ENCODE measurements at places on chromosomes 4 and X. TPM values are rescaled to one million over a fixed set of nuclear protein-coding genes. Genes with fewer than 3 reads are reported as not detected.

Gene CPLX1
- not detected for total RNA-seq

Gene WNK3
- total RNA-seq = 0.13 TPM

Gene PPEF2
- 0.33 TPM for total RNA-seq

Gene GAGE12J
- not detected for total RNA-seq

Gene DTHD1
- total RNA-seq = 67.0 TPM

Gene ATP1B4
- not detected for total RNA-seq

GRCh38 chr4:40256329-40256728 lies 59.5 kb downstream of the RHOH start:
- no peaks in the 10 kb centered on the region for H3K27me3 ChIP-seq
- no peak overlapping the region for H3K4me3 ChIP-seq
- DNase-seq = no peak
- no peak overlapping the region for H3K27ac ChIP-seq
- H3K36me3 ChIP-seq = no peaks in the 10 kb centered on the region

GRCh38 chrX:132694382-132694781 lies 205.5 kb upstream of the MBNL3 start:
- H3K4me3 ChIP-seq = no peak overlapping the region
- no peak for DNase-seq
- no peak overlapping the region for H3K27ac ChIP-seq
- peaks cover 13% of the 10 kb centered on the region for H3K4me1 ChIP-seq
- peaks cover 10% of the 10 kb centered on the region for H3K27me3 ChIP-seq

GRCh38 chrX:44904542-44905115 lies 31.6 kb downstream of the KDM6A start:
- no peak for DNase-seq
- H3K27ac ChIP-seq = no peak overlapping the region
- H3K27me3 ChIP-seq = no peaks in the 10 kb centered on the region
- H3K4me1 ChIP-seq = peaks cover 31% of the 10 kb centered on the region
- H3K36me3 ChIP-seq = no peaks in the 10 kb centered on the region

GRCh38 chr4:28469886-28470285 lies 1609.2 kb downstream of the STIM2 start:
- no peak overlapping the region for H3K27ac ChIP-seq
- no peaks in the 10 kb centered on the region for H3K36me3 ChIP-seq
- no peak overlapping the region for H3K4me3 ChIP-seq
- no peaks in the 10 kb centered on the region for H3K4me1 ChIP-seq

- H3K36me3 ChIP-seq = no peaks in the 10 kb centered on the region
- no peak for DNase-seq
- no peak overlapping the region for H3K27ac ChIP-seq
- no peaks in the 10 kb centered on the region for H3K4me1 ChIP-seq
- H3K27me3 ChIP-seq = no peaks in the 10 kb centered on the region
These were observed 1208.3 kb downstream of the ADGRL3 start for GRCh38 chr4:62408454-62408853.

Data from natural killer cell (primary cell).